ENCODE measurements at places on chromosomes 12 and 14.

GRCh38 chr14:32399920-32400319 lies 70.8 kb downstream of the AKAP6 start:
- DNase-seq, result no peak

DNA sequence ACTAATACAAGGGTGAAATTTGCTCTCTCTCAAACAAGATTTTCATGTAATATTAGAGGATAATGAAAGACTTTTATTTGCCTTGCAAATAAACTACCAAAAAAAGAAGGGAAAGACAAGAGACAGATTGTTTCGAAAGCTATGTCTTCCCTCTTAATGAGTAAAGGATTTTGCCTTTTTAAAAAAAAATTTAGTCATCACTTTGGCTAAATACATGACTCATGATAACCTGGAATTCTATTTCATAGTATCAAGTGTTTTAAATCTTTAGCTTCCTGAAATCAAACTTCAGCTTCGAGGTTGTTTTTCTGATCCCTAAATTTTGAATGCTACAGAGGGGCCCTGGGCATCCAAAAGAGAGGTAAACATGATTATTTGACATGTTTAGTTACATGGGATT lies 144.4 kb downstream of the CCDC59 start:
- no peak for DNase-seq

DNA sequence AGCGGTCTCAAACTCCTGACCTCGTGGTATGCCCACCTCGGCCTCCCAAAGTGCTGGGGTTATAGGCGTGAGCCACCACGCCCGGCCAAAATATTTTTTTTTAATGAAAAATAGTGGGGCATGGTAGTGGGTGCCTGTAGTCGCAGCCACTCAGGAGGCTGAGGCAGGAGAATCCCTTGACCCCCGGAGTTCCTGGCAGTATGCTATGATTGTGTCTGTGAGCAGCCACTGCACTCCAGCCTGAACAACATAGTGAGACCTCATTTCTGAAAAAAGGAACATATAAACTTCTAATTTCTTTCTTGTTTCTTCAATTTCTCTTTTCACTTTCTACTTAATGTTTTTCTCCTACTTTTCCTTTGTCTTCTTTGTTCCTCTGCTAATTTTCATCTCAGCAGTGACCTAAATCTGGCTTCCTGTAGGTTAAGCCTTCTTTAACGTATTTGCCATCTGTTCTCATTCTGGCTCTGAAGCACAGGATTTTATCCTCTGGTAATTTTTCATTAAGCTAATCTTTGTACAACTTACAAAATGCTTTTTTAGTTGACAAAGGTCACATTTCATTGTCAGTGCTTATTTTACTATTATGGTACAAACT lies 4.5 kb upstream of the RPGRIP1 start:
- DNase-seq, result no peak

DNA sequence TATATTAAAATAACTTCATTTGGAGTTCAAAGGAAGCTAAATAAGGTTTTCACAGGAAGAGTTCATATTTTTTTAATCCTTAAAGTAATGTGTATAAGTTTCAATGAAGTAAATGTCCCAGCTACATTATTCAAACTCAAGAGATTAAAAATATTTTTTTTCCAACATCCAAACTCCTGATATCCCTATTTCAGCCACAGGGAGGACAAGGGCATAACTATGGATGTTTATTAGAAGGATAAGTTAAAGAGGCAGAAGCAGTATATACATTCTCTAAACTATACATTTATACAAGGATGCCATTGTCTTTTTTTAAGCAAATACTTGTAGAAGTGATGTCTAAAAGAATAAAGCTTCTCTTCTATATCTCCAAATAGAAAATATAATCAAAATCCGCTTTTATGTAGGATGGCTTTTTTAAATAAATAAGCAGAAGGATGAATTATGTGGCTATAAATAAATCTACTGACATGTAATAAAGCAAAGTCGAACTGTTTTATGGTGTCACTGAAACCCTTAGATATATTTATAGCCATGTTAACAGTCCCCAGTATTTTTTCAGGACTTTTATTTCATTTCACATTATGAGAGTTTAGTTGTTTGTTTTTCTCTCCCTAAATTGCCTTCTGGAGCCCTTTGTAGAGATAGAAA lies 936.5 kb downstream of the DIO2 start:
- DNase-seq, result no peak

GRCh38 chr12:89067421-89068187 lies 284.7 kb downstream of the DUSP6 start:
- DNase-seq, result no peak

DNA sequence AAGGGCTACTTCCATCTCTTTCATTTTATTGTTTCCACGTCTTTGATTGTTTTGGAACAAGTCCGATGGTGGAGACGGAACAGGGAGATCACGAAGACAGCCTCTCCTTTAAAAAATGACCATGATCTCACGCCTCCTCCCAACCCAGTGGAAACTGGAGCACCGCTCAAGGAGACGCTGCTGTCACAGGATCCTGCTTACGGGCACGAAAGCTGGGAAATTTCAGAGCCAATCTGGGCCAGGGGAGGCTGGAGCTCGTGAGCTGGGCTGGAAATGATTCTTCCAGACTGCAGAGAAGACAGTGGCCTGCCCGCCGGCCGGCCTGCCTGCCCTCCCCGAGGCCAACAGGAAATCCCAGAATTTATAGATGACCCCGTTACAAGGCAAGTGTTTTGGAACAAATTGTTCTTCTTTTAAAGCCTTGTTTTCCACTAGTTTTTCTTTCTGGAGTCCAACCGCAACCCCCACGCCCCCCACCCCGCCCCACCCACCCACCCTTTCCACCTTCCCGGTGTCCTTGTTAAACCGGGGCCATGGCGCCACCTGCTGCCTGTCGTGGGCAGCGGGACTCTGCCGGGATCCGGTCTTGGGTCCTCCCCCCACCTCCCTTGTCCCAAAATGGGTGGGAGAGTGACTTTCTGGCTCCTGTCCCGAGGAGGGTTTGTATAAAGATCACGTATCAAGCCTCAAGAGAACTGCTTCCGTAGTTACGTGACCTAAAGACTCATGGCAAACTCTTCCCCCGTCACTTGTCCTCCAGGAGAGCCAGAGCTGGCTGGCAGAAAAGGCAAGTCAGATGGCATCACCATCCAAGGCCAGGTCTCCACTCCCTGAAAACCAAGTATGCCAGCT lies 40.3 kb downstream of the MAP1LC3B2 start:
- peak; percentile 93 for DNase-seq

DNA sequence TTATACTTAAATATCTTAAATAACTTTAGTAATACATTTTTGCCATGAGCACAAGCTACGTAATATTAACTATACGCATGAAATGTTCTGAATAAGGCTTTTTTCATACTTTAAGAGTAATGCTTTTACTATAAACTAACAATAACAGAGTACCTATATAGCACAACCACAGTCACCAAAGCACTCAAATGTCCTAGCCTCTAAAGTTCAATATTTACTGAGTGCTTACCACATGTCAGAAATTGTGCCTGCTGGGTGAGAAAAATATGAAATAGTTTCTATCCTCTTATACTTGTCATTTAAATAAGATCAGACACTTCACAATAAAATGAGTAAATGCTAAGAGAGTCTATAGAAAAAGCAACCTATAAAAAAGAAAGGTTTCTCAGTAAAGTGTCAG lies 83.1 kb downstream of the SH2B3 start:
- DNase-seq, result no peak

- no peak for DNase-seq
Measured at GRCh38 chr12:121719926-121720414, 7.4 kb downstream of the TMEM120B start.

Data from right hindlimb (tissue), 1 donor.